ENCODE measurements at places on chromosomes 1 and 21. TPM values are rescaled to one million over a fixed set of nuclear protein-coding genes. Genes with fewer than 3 reads are reported as not detected.

- no peaks in the 10 kb centered on the region for H3K27me3 ChIP-seq
- H3K36me3 ChIP-seq: no peaks in the 10 kb centered on the region
- H3K27ac ChIP-seq: no peak overlapping the region
- no peaks in the 10 kb centered on the region for H3K4me1 ChIP-seq
- no peak overlapping the region for H3K4me3 ChIP-seq
- DNase-seq: no peak
These were observed 187.9 kb downstream of the DAB1 start for GRCh38 chr1:57235730-57236510.

DNA sequence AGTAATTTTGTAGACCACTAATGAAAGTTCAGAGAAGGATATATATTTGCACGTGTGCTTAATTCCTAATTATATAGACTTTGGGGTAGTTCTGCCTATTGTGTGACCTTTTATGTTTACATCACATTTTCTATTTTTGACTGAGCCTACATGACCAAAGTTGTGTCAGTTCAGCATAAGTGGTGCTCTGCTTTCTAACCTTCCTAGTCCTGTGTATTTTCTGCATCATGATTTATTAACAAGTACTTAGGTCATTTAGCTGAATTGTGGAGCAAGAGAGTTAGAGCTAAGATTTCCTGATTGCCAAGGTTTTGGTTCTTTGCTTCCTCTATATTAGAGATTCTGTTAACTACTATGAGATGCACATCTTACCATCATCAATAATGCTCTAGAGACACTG lies 176.0 kb downstream of the C1orf21 start:
- H3K27me3 ChIP-seq: no peaks in the 10 kb centered on the region
- no peaks in the 10 kb centered on the region for H3K36me3 ChIP-seq
- H3K4me1 ChIP-seq: no peaks in the 10 kb centered on the region
- no peak for DNase-seq

DNA sequence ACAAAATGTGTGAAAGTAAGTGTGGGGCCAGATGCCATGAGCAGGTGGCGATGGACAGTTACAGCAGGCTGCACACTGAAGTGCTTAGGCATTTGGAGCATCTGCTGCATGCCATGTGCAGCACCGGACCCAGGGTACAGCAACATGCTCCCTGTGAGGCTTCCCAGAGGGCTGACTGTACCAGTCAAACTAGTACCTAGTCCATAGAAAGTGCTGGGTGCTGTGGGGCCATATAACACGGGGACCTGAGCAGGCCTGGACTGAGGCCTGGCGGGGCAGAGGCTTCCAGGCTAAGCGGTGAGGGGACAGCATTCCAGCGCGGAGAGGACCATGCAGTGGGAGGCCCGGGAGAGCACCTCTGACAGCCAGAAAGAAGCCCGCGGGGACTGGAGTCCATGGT lies 29.9 kb upstream of the PKP1 start:
- H3K4me1 ChIP-seq: no peaks in the 10 kb centered on the region
- H3K27ac ChIP-seq: no peak overlapping the region
- no peaks in the 10 kb centered on the region for H3K36me3 ChIP-seq
- no peaks in the 10 kb centered on the region for H3K27me3 ChIP-seq
- H3K4me3 ChIP-seq: no peak overlapping the region
- DNase-seq: no peak

GRCh38 chr1:68959461-68960030 lies 462.7 kb upstream of the DEPDC1 start:
- H3K4me3 ChIP-seq: no peak overlapping the region
- no peaks in the 10 kb centered on the region for H3K27me3 ChIP-seq
- H3K36me3 ChIP-seq: no peaks in the 10 kb centered on the region

- H3K4me1 ChIP-seq: no peaks in the 10 kb centered on the region
- H3K4me3 ChIP-seq: no peak overlapping the region
- H3K36me3 ChIP-seq: no peaks in the 10 kb centered on the region
- no peaks in the 10 kb centered on the region for H3K27me3 ChIP-seq
- H3K27ac ChIP-seq: no peak overlapping the region
These were observed 1620.1 kb downstream of the BRINP3 start for GRCh38 chr1:188857526-188858087.

DNA sequence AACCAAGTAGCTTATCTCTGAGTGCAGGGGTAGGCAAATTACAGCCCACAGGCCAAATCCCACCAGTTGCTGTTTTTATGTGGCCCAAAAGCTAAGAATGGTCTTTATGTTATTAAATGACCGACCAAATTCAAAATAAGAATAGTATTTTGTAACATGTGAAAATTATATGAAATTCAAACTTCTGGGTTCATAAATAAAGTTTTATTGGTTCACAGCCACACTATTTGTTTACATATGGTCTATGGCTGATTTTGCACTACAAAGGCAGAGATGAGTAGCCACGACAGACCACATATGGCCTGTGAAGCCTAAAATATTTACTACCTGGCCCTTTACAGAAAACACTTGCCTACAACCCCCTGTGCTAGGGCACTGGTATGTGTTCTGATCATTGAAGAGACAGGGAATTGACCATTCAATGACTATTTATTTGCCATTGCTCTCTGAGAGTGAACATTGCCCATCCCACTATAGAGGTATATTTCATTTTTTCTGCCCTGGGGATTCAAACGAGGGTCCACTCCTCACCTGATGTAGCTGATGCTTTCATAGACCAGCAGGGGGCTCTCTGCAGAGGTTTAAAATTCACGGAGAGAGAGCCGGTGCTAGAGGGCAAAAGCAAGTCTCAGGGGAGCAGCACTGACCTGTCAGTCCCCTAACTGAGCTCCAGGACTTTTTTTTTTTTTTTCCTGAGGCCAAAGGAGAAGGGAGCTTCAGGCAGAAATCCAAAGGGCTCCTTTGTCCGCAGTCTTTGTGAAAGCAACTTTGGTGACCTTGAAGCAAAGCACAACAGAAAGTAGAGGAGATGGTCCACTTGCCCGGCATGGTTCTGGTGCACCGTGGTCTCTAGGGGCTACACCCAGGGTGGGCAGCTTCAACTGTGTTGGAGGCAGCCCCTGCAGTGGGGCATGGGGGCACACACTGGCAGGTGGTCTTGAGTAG lies 7.3 kb upstream of the GNL2 start:
- no peaks in the 10 kb centered on the region for H3K4me1 ChIP-seq
- H3K4me3 ChIP-seq: no peak overlapping the region
- peak; percentile 53 for DNase-seq
- no peaks in the 10 kb centered on the region for H3K36me3 ChIP-seq
- H3K27me3 ChIP-seq: peaks cover 21% of the 10 kb centered on the region

DNA sequence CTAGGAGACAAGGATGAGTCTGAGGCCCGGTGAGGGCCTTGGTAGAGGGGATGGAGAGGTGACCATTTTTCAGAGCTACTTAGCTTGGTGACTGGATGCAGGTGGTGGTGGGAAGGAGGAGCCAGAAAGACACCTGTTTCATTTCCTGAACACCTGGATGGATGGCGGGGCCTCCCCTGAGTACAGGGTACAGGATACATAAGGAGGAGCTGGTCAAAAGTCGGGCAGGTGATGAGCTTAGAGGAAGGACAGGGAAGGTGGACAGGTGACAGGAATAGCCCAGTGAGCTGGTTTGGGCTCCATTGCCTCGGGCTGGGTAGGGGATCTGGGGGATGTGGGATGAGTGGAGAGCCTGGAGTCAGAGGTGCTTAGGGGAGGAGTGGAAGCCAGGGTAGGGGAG lies 6.3 kb downstream of the FAAH start:
- no peak overlapping the region for H3K27ac ChIP-seq
- peaks cover 9% of the 10 kb centered on the region for H3K27me3 ChIP-seq
- no peak overlapping the region for H3K4me3 ChIP-seq
- H3K4me1 ChIP-seq: no peaks in the 10 kb centered on the region
- H3K36me3 ChIP-seq: no peaks in the 10 kb centered on the region
- no peak for DNase-seq

DNA sequence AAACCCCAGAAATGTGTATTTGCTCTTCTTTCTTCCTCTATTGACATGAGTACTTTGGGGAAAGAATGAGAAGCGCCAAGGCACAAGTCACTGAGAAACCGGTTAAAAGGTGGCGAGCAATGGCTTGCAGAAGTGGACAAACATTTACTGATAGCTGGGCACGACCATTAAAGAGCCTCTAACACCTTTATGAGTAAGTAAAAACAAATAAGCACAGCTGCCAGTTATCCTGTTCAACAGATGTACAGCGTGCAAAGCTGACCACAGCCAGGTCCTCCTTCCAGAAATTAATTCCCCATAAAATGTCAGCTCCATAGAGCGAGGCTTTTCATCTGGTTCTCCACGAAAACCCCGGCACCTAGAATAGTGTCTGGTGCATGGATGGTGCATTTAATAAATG lies 72.7 kb downstream of the CAPZB start:
- no peak for DNase-seq
- H3K27me3 ChIP-seq: no peaks in the 10 kb centered on the region
- no peak overlapping the region for H3K4me3 ChIP-seq

DNA sequence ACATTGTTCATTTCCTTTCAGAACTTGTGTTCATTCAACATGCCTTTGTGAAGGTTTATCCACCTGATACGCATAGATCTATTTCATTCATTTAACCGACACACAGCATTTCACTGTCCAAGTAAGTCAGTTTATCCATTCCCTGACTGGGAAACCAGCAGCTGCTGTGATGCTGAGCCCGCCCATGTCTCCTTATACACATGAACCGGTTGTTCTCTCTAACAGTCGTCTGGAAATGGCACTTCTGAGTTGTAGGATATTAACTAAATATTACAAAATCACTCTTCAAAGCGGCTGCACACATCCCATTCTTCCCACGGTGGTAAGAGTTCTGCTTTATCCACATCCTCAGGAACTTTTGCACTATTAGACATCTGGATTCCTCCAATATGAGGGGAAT lies 71.1 kb downstream of the NPHP4 start:
- no peaks in the 10 kb centered on the region for H3K27me3 ChIP-seq

GRCh38 chr1:59833991-59834390 lies 19.2 kb downstream of the HOOK1 start:
- no peak overlapping the region for H3K27ac ChIP-seq
- no peak for DNase-seq
- no peak overlapping the region for H3K4me3 ChIP-seq

- no peak overlapping the region for H3K4me3 ChIP-seq
- no peak for DNase-seq
- peaks cover 8% of the 10 kb centered on the region for H3K4me1 ChIP-seq
- H3K27me3 ChIP-seq: no peaks in the 10 kb centered on the region
These were observed 44.0 kb downstream of the URB1 start for GRCh38 chr21:32348604-32349332.

DNA sequence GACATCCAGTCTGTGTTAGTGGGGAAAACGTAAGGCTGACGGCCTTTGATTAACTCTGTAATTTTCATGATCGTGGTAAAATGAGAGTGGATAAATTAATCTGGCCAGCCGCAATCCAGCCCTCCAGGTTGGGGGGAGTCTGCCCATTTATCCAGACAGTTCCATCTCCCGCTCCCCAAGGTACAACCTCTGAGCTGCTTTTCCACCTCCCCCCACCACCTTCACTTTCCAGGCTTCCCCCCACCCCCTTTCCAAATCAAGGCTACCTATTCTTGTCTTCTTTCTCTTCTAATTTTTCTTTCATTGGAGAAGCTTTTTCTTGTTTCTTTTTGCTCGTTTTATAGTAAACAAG lies 6.0 kb downstream of the MIER1 start:
- peaks cover 64% of the 10 kb centered on the region for H3K4me1 ChIP-seq
- peaks cover 42% of the 10 kb centered on the region for H3K36me3 ChIP-seq
- DNase-seq: no peak
- H3K27ac ChIP-seq: peak overlapping the region; percentile 84

DNA sequence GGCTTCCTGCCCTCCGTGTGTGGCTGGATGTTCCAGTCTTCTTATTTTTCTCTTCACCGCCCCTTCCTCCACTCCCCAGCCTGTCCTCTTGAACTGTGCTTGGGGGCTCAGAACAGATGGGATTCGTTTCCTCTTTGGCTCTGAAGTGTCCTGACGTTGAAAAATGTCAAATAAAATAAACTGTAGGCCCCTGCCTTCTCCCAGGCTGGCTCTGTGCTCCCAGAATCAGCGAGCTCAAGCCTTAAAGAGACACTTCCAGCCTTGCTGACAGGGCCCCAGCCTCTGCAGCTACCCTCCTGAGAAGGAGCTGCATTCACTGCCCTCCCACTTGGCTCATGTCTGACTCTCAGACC lies 104.2 kb upstream of the IPO9 start:
- no peaks in the 10 kb centered on the region for H3K36me3 ChIP-seq
- no peak for DNase-seq
- no peak overlapping the region for H3K27ac ChIP-seq
- peaks cover 8% of the 10 kb centered on the region for H3K27me3 ChIP-seq

GRCh38 chr1:229620876-229621275 lies 5.0 kb downstream of the TAF5L start:
- H3K27me3 ChIP-seq: no peaks in the 10 kb centered on the region
- peaks cover 41% of the 10 kb centered on the region for H3K4me1 ChIP-seq
- H3K27ac ChIP-seq: no peak overlapping the region
- no peak overlapping the region for H3K4me3 ChIP-seq
- H3K36me3 ChIP-seq: peaks cover 20% of the 10 kb centered on the region

- DNase-seq: no peak
- no peaks in the 10 kb centered on the region for H3K4me1 ChIP-seq
- H3K4me3 ChIP-seq: no peak overlapping the region
- no peaks in the 10 kb centered on the region for H3K36me3 ChIP-seq
These were observed 356.9 kb upstream of the ADGRL4 start for GRCh38 chr1:79363430-79363829.

GRCh38 chr1:193070386-193070753 lies 11.0 kb downstream of the RO60 start:
- peak overlapping the region; percentile 65 for H3K27ac ChIP-seq
- H3K27me3 ChIP-seq: no peaks in the 10 kb centered on the region
- peaks cover 22% of the 10 kb centered on the region for H3K4me1 ChIP-seq

GRCh38 chr1:93864175-93864574 lies 14.8 kb downstream of the DNTTIP2 start:
- no peak overlapping the region for H3K27ac ChIP-seq
- H3K4me1 ChIP-seq: no peaks in the 10 kb centered on the region
- peaks cover 17% of the 10 kb centered on the region for H3K36me3 ChIP-seq
- DNase-seq: no peak

- H3K4me3 ChIP-seq: no peak overlapping the region
- no peaks in the 10 kb centered on the region for H3K4me1 ChIP-seq
- no peak for DNase-seq
- H3K36me3 ChIP-seq: peaks cover 16% of the 10 kb centered on the region
These were observed 53.6 kb upstream of the NEXN start for GRCh38 chr1:77834771-77835334.

DNA sequence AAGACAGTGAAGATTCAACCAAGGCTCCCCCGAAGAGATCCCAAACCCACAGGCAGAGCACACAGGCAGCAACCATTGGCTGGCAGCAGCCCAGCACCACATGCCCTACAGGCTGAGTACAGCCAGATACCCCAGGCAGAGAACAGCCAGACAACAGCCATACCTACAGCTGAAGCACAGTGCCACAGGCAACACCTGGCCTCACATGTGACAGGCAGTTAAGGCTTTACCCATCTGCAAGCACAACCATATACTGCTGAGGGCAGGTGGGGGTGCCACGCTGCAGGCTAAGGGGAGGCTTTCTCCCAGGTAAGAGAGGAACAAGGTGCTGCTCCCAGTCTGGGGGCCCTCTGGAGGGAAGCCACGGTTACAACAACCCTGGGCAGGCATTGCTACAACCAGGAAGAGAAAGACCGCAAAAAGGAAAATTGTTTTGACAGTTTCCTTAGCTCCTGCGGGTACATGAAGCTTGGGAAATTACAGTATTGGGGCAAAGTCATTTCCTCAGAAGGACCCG lies 12.3 kb downstream of the CHIT1 start:
- H3K36me3 ChIP-seq: no peaks in the 10 kb centered on the region
- H3K4me1 ChIP-seq: no peaks in the 10 kb centered on the region
- no peak overlapping the region for H3K27ac ChIP-seq
- H3K4me3 ChIP-seq: no peak overlapping the region
- H3K27me3 ChIP-seq: peaks cover 5% of the 10 kb centered on the region

The ANKRD65 gene
- not detected for total RNA-seq

The DNAJC28 gene
- total RNA-seq: 0.73 TPM

The CHIA gene
- not detected for total RNA-seq

The CCDC181 gene
- total RNA-seq: not detected

The DMRTA2 gene
- total RNA-seq: not detected

The LRRC53 gene
- not detected for total RNA-seq
